Osteoblast (primary cell): ENCODE measurements at places on chromosomes 6 and 20. TPM values are rescaled to one million over a fixed set of nuclear protein-coding genes. Genes with fewer than 3 reads are reported as not detected.

Gene PKIB
- 0.72 and 3.5 TPM in 2 replicates for total RNA-seq

Gene TRIM40
- total RNA-seq, result not detected in 2 replicates

- peaks cover 2% of the 10 kb centered on the region for H3K27me3 ChIP-seq
- H3K4me1 ChIP-seq, result no peaks in the 10 kb centered on the region
- H3K4me3 ChIP-seq, result no peak overlapping the region
- no peak overlapping the region for H3K27ac ChIP-seq
Observed at GRCh38 chr6:133359256-133359655, 118.1 kb downstream of the EYA4 start.

GRCh38 chr6:71913444-71914234, 27.3 kb downstream of the RIMS1 start:
- H3K27ac ChIP-seq, result no peak overlapping the region
- no peaks in the 10 kb centered on the region for H3K36me3 ChIP-seq
- no peaks in the 10 kb centered on the region for H3K4me1 ChIP-seq
- no peaks in the 10 kb centered on the region for H3K27me3 ChIP-seq
- H3K4me3 ChIP-seq, result no peak overlapping the region
